HTR-8/SVneo (cell line): ENCODE measurements at places on chromosomes 6 and 20.

DNA sequence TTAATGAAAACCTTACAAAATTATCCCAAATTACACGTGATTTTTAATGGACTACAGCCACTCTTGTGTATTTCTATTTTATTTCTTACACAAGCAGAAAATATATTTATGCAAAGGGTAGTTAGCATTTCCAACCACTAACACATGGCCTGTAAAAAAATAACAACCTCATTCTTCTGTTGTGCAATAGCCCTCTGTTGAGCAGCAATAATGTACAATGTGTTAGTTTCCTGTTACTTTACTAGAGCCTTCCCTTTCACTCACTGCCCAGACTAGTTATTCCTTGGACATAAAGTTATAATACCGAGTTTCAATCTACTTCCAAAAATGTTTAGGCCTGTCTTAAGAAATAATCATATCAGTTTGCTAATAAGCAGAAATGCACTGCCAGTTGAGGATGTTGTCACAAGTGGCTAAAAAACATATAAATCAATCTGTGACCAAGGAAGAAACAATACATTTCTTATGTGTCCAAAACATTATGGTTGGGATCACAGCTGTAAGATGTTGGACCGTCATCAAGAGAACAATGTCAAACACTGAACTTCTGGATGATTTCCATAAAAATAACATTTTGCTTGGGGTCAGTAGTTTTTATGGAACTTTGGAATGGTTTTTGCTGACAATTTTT, 73.6 kb upstream of the RNF146 start:
- DNase-seq = no peak

GRCh38 chr6:143878272-143878760, 14.0 kb downstream of the ZC2HC1B start:
- DNase-seq = no peak

DNA sequence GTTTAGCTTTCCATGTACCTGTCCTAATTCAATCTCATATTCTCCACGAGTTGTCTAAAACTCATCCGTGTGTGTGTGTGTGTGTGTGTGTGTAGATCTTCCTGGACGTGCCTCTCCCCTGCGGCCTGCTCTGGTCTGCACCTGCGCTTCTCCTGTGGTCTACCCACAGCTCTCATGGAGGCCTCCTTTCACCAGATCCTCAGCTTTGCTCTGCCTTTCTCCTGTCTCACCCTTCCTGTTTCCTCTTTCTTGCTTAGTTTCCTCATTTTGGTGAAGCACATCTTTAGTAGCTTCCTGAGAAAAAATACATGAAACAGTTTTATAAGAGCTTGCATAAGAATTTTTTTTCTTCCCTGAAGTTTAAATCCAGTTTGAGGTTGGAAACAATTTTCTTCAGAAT, 18.1 kb downstream of the SLX4IP start:
- no peak for DNase-seq

- DNase-seq = no peak
Observed at GRCh38 chr20:48615871-48616270, 211.9 kb downstream of the PREX1 start.

- no peak for DNase-seq
Observed at GRCh38 chr6:1473166-1473565, 83.8 kb downstream of the FOXF2 start.

DNA sequence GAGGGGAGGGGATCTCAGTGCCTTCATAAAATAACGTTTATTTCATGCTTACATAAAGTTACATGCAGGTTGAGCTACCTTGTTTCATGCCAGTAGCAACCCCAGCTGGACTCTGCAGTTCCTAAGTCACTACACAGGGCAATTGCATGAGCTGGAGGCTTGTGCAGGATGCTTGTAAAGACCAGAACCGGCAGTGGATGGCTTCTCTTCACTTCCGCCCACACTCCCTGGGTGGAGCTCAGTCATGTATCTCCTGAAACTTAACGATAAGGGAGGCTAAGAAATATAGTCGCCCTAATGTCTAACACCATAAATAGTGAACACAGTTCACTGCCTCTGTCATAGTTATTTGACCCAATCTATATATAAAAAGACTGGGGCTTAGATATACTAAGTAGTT, 99.4 kb upstream of the RAB32 start:
- DNase-seq = no peak

- no peak for DNase-seq
Observed at GRCh38 chr6:22666586-22666985, 97.2 kb downstream of the HDGFL1 start.

GRCh38 chr6:41427642-41428335, 92.4 kb downstream of the NCR2 start:
- no peak for DNase-seq

- peak; percentile 76 for DNase-seq
Observed at GRCh38 chr20:43667341-43668132, 623 bp downstream of the MYBL2 start.

GRCh38 chr6:15927531-15928225, 201.2 kb upstream of the MYLIP start:
- no peak for DNase-seq

DNA sequence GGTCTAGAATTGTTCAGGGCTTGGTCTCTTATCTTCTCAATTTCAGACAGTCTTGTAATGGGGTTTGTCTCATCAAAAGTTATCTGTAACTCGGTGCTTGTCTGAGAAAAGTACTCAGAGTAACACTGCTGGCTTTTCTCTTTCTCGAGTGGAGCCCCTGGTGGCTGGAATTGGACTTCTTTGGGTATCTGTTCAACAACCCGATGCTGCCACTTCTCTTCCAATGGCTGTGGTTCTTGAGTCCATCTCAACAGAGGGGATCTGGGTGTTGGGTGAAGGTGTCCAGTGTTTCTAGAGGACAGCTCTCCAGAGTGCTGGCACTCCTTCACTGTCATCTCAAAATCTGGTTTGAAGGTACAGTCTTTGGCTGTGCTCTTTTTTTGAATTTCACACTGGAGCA, 24.6 kb downstream of the DST start:
- DNase-seq = no peak

DNA sequence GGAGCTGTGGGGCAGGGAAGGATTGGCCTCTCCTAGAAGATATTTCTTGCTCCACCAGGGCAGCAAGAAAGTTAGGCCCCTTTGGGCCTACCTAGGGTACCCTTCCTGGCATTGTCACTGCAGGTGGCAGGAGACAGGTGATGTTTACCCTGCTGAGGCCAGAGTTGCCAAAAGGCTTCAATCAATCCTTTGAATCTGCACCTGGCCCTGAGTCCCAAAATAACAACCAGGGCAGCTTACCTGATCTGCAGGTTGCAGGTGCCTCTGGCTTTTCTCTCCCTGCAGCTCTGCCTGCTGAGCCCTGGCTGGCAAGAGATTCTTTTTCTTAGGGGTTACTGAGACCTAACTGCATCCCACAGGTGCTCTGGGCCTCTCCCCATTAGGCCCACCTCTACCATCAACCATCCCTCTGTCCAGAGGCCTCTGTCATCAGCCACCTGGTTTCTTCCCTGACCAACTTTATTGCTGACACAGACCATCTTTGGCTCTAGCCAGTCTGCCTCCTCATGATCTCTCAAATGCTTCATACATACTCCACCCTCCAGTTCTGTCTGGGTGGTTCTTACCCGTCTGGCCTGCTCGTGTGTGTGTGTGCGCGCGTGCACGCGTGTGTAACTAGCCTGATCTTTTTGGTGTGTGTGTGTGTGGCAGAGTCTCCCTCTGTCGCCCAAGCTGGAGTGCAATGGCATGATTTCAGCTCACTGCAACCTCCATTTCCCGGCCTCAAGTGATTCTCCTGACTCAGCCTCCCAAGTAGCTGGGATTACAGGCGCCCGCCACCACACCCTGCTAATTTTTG, 13.7 kb downstream of the BCL2L1 start:
- no peak for DNase-seq

GRCh38 chr6:160971171-160971570, 20.4 kb upstream of the MAP3K4 start:
- no peak for DNase-seq

DNA sequence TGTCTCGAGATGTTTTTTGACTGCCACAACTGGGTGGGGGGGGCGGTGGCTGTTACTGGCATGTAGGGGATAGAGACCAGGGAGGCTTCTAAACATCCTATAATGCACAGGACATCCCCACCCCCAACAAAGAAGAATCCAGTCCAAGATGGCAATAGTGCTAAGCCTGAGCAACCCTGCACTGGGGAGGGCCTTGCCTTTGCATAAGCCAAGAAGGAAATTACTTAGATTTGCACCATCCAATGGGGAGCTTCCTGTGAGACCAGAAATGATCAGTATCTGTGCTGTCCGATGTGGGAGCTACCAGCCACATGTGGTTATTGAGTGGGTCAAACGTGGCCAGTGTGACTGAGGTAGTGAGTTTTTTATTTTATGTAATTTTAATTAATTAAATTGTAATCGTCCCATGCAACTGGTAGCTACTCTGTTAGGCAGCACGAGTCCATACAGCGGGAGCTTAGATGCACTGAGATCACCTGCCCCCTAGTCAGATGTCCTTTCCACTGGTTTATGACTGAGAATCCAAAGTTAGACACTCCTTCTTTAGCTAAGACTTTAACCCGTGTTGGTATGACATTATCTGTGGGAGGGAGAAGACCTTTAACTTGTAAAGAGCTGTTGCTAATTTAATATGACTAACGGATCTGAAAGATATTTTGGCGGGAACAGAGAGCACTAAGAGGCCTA, 97.4 kb upstream of the NEDD9 start:
- no peak for DNase-seq

DNA sequence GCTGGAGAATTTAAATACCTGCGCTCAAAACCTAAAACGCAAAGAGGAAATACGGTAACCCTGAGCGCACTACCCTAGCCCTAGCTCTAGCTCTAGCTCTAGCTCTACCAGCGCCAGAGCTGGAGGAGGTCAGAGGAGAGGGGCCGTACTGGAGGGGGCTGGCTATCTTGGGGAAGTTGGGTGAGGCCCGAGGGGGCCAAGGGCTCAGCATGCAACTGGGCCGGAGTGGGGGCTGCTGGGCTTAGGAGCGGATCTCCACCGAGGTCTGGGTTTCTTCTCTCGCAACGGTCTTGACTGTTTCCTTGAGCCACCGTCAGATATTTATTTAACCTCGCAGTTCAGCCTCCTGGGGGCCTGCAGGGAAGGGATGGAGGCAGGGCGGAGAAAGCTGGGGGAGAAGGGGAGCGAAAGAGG, 91.0 kb downstream of the NCR2 start:
- DNase-seq = no peak

DNA sequence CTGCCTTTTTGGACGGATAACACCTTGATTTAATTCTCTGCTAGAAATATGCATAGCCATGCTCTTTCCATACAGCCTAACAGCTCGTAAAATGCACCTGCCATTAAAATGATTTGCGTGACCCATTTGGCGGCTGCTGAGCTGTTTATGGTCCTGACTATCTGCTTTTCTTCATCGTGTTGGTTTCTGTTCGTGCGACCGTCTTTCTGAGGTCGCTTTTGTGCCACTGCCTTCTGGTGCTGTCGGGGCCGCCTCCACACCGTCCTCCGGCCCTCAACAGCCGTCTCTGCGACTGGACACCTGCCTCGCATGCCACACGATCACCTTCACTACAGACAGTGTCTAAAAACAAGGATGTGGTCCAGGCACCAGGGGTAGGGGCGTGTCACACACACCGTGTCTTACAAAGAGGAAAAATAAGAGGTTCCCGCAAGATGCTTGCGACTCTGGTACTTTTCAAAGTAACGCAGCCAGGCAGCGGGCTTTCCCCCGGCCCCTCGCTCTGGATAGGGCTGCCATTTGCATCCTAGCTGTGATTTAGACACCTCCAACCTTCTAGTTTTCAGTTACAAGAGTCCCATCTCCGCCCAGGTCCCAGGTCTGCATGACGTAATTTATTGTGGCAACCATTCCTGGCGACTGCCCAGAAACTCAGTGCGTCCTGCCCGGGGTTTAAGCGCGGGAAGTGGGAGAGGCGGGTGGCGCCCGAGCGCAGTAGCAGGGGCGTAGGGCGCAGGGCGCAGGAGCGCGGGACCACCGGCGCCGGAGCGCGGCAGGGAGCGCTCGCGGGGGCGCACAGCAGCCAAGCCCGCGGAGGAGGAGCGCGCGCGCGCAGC, at the start of gene STMND1:
Gene STMND1 (plus strand): TSS at position 629 of the 836 bp plus-strand sequence. CDS start 208 bp downstream, outside the sequence.
- DNase-seq = peak; percentile 45

DNA sequence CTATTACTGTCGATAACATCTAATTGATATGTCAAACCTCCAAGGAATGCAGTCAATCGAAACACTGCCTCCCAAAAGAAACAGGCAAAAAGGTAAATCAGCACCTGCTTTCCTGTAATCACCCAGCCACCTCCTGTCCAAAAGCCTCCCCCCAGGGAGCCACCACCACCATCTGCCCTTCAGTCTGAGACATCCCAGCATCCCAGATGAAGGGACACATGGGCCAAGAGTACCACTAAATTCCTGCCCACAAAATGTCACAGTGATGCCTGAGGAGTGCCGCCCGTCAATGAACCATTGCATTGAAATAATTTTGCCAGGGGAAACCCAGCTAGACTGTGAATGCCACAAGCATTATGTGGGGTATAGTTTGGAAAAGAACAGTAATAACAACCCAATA, 401.7 kb downstream of the ZFAND3 start:
- DNase-seq = no peak

DNA sequence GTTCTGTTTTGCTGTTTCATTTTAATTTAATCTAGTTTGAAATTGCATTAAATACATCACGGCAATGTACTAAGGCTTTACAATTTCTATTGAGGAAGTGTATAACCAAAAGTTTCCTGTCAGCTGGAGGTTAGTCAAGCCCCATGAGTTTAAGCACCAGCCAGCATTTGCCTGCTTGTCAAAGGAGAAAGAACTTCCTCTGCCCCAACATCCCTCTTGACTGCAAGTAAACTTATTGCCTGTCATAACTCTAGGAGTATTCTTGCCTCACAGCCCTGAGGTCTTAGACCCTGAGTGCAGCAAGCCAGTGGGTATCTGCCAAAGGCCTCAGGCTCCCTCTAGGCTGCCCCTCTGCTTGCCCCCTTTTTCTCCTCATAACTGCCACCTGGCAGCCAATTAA, 106.7 kb upstream of the INSM1 start:
- DNase-seq = no peak
